ENCODE measurements at places on chromosomes 3 and 15.
A peak's percentile ranks its signal among the peaks of the same experiment; 100 is the strongest.

- DNase-seq = no peak
Measured at GRCh38 chr3:42730706-42731420, 28.3 kb upstream of the HHATL start.

DNA sequence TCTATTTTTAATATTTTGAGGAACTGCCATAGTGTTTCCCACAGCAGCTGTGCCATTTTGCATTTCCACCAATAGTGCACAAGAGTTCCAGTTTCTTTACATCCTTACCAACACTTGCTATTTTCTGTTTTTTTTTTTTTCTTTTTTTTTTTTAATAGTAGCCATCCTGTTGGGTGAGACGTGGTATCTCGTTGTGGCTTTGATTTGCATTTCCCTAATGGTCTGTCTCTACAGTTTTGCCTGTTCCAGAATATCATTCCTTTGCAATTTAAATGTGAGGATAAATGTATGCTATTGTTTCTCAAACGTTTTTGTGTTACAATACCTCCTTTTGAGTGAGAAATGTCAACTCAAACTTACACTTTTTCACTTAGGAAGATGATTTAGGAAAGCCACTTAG is 22.4 kb downstream of the RCN2 start:
- DNase-seq = no peak

DNA sequence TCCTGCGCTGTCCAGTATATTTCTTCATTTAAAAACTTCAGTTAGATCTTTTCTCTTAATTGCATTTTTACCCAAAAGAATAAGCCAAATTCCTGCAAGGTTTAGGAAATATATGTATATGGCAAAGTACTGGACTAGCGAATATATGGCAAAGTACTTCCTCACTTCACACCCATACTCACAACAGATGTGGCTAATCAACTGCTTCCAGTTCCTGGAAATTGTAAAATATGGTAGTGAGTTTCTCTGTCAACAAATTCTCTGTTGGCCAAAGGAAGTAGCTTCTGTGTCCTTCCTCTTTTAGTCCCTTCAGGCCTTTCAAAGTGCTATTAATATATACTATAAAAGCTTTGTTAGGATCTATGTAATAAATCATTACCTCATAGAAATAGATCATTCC is 22.0 kb downstream of the GPR15 start:
- DNase-seq = no peak

GRCh38 chr3:7307410-7307809 is 446.5 kb downstream of the GRM7 start:
- DNase-seq = no peak

DNA sequence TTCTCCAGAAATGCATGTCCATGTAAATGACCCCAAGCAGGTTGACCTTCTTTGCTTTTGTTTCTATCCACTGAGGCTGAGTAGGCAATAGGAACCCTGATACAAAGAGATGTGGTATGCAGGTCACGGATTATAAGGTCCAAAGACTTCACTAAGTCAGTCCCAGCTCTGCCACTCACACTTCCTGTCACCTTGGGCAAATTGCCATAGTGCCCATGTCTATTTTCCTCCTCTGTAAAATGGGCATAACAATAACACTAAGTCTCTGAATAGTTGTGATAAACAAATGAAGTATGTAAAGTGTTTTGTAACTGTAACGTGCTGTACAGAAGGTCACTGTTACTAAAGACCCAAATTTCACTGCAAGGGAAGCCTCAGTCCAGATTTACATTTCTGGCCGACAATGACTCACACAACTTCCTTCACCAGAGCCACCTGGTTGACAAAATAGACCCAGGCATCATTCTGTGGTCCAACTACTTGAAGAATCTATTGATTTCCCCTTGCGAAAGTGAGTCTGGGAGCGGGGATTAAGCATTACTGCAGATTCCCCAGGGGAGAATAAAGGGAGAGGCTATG is 175.4 kb upstream of the LPP start:
- no peak for DNase-seq

DNA sequence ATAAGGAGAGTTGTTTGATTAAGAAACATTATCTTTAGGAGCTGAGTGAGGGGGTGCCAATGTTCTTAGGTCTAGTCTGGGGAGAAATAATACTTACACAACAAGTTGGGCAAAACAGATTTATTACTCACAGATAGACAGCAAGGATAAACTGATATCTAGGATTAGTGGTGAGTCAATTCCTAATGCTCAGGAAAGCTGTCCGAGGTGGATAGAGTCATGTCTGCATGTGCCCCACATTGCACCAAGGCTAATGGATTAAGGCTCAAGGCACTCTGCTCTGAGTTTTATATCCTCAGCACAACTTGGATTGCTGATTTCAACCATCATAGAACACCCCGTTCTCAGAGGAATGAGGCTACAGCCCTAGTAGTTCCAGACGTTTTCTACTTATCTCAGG is 1042.3 kb downstream of the OTOL1 start:
- DNase-seq = no peak

- no peak for DNase-seq
Measured at GRCh38 chr3:165854696-165855095, 17.5 kb upstream of the BCHE start.

DNA sequence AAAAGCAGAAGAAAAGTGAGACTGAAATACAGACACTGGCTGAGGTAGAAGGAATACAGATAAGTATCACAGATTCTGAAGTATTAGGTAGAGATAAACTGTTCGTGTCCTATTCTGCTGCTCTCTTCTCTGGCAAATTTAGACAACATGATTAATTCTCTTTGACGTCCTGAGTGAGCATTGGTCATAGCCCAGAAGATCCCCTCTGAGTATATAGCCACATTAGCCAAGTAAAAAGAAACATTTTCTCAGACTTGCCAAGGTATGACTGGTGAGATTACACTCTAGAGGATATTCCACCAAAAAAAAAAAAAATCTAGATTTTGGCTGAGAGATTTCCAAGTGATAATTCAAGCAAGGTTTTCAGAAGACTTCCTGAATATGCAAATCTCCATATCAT is 111.4 kb upstream of the ALCAM start:
- DNase-seq = no peak

- DNase-seq = no peak
Measured at GRCh38 chr3:135691240-135691639, 274.3 kb upstream of the PPP2R3A start.

GRCh38 chr15:86353213-86353612 is 273.5 kb downstream of the AGBL1 start:
- DNase-seq = no peak

- no peak for DNase-seq
Measured at GRCh38 chr3:121295452-121295851, 250.3 kb downstream of the POLQ start.

DNA sequence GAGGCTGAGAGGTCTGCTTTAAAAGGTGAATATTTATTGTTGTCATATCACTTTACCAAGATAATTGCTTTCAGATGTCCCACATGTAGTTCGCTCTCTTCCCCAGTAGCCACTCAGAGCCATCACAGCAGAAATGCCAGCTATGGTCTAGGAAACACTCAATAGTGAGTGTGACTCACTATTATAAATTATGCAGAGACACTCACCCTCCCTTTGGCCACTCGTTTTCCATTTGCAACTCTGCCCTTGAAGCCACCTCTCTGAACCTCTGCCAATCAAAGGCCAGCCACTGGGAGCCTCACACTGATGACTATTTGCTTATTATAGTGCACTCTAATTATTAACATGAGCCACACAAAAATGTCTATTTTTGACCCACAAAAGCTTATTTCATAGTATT is 328.1 kb upstream of the ATP10A start:
- no peak for DNase-seq

DNA sequence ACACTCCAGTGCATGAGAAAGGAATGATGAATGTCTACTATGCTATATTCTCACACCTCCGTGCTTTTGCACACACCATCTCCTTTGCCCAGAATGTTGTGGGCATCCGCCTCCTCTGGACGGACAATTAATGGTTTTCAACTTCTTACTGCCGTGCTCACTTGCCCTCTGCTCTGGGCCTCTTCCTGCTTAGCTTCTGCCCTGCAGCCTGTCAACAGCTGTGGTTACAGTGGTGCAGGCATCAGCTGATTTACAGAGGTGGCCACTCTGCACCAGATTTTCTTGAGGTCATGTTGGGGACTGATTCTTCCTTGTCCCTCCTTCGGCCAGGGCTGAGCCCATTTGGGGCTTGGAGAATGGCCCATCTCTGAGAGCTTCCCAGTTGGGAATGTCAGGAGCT is 56.5 kb upstream of the TMEM115 start:
- DNase-seq = no peak

DNA sequence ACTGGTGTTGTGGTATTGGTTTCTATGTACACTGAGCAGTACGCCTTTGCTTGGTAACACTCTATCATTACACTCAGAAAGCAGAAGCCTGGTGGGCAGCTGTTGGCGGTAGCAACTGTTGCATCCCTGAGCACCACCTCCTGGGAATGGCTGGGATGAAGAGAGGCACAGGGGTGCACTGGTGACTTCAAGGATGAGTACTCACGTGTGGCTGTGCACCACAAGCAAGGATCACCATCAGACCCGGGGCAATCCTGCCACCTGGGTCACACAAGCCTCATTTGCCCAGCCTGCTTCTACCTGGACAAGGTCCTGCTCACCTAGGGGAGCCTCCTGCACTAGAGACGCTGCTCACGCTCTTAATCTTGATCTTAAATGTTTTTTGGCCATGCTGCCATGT is 336.4 kb downstream of the SI start:
- DNase-seq = no peak

DNA sequence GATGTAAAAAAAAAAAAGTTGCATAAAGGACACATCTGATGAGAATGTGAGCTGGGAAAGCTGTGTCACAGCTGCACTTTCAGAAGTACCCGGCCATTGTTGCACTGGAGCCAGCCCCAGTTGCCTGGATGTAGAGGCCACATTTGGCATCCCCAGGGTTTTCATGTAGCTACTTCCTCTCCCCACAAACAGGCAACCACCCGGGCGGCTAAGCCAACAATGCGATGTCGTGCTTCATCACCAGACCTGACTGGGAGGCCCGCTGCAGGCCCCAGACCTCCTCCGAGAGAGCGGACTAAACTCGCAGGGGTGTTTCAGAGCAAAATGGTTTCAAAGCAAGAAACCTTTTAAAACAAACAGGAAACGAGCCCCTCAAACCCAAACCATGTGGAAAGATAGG is 142.3 kb downstream of the TMCO5A start:
- DNase-seq = no peak

- peak; percentile 74 for DNase-seq
Measured at GRCh38 chr3:185942907-185943759, 5.3 kb upstream of the TRA2B start.

- DNase-seq = no peak
Measured at GRCh38 chr3:123026565-123027291, 835 bp downstream of the SEMA5B start.

DNA sequence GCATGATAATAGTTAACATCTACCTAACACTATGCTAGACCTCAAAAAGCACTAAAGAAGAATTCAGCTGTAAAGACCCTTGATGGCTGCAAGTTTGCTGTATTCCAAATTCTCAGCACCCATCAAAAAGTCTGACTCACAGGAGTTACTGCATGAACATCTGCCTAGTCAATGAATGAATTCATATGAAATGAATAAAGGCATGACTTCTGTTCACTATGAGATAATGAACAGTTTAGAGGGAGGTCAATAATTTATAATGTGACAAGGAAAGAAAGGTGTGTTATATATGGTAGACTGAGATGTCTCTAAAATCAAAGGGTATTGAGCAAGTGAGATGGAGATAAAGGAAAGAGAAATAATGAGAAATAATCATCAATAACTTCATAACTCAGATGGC is 508.2 kb upstream of the TGFBR2 start:
- no peak for DNase-seq

DNA sequence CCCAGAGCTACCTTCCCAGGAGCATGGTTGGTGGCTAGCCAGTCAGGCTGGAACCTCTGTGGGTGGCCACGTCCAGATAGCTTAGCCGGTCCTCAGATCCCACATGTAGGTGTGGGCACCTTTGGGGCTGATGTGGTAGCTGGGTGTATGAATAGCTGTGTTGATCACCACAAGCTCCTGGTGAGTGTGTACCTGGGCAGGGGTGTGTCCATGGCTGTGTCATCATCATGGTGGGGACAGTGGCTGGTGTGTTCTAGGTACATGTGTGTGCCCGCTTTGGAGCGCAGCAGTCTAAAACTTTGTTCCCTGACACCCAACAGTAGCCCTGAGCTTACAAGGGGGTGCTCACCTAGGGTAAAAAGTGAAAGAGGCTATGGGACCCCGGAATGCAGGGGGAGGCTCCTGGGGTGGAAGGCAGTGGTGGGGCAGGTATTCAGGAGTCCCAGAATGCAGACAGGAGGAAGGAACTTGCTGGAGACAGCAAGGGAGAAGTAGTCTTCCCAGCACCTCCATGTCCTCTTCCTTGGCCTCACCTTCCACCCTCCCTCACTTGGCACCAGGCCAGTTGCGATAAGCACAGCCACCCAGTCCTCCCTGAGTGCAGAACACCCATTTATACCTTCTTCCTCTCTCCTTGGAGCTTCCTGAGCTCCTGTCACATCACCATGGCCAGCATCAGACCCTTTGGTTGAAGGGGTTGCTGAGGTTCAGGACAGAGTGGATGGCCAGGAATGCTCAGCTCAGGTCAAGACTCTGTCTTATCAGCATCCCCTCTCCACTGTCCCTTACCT is 1.2 kb downstream of the CISH start:
- DNase-seq = peak; percentile 23

- no peak for DNase-seq
Measured at GRCh38 chr3:142950972-142951371, 12.5 kb downstream of the PAQR9 start.

DNA sequence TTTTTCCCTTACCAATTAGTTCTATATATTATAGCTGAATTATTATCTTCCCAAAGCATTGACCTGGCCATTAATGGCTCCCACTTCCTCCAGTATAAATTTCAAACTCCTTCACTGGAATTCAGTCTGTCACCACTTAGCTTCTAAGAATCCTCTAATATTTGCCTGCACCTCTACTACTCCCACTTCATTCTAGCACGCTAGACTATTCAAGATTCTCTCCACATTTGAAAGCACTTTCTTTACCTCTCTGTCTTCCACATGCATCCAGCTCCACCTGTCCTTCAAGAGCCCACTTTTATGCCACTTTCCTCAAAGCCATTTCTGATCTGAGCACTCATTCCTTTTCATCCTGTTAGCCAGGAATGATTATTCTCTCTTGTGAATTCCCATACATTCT is 15.0 kb downstream of the SENP8 start:
- no peak for DNase-seq

GRCh38 chr15:48244921-48245320 is 38.8 kb downstream of the SLC12A1 start:
- no peak for DNase-seq

DNA sequence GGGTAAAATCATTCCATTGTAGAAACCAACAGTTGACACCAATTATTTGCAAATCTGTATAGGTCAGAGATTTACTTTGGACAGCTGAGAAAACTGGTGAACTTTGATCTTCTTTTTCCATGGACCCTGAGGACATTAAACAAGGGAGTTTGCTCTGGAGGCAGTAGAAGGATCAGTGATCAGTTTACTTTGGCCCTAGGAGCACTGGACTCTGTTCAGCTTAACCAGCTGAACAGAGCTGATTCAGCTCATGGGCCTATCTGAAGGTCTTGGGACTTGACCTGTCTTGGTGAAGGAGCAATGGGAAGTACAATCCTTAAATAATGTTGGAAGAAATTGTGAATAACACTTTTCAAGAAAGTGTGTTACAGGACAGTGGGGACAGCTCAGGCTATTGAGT is 15.2 kb upstream of the TF start:
- no peak for DNase-seq

All from activated CD4-positive, CD25-positive, alpha-beta regulatory T cell (primary cell).